ENCODE measurements at places on chromosomes 4 and X.

GRCh38 chrX:41022566-41022965 is 62.7 kb upstream of the USP9X start:
- no peak for DNase-seq

DNA sequence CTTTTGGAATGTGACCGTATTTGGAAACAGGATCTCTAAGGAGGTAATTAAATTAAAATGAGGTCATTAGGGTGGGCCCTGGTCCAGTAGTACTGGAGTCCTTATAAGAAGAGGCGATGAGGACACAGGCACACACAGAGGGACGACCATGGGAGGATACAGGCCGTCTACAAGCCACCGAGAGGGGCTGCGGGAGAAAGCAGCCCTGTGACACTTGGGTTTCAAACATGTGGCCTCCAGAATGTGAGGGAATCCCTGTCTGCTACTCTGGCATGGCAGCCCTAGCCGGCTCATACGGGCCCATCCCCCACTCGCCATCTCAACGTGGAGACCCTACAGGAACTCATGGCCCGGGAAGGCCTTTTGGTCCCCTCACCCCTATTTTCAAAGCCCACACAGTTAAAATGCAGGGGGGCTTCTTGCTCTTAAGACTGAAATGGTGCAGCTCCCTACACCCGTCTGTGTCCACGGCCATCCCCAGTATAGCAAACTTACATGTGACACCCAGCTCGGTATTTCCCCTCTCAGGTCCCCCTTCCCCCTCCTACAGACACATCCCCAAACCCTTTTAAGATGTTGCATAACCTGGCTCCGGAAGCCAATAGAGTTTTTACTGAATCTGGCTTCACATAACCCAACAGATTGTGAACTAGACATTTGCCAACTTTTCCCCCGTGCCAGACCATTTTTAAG is 124.1 kb upstream of the TBL1X start:
- DNase-seq, result no peak

DNA sequence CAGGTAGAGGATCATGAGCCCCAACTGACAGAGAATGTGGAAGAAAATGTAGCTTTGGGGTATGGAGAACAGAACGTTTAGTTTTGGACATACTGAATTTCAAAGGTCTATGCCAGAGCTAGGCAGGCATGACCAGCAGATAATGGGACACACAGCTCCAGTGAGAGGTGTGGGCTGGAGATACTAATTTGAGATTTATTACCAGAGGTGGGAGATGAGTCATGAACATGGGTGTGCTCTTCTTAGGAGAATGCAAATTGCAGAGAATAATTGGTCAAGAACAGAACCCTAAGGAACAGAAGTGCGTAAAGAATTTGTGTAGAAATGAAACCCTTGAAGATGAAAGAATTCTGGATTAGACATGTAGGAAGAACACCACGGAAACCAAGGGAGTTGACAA is 125.2 kb downstream of the PACRGL start:
- DNase-seq, result no peak

DNA sequence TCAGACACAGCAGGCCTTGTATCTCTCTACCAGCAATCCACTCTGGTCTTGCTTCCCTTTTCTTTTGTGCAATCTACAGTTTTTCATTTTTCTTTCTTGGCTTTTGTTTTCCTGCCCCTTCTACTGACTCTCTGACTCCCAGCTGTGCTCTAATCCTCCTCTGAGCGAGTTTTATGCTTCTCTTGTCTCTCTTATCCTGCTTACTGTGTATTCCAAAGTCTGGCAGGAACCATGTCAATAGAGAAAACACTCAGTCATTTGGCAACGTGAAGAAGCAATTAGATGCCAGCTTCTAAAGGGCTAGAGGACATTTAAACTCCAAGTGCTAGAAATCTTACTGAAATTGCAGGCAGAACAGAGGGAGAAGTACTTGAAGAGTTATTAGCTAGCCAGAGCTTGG is 984.6 kb upstream of the TENM3 start:
- peak; percentile 19 for DNase-seq

DNA sequence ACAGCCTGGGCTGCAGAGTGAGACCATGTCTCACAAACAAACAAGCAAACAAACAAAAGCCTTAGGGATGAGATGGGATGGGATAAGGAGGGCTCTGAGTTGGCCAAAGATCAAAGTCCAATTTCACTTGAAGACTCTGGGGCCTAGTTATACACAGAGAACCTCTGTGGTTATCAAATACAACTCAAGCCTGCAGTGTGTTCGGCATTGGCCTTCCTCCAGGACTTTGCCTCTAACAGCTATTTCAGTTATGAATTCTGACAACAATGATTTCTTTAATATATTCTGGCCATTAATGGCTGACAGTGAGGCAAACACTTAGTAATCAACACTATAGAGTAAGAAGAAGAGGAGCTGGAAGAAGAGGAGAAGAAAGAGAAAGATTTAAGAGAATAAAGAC is 171.1 kb downstream of the PDGFRA start:
- no peak for DNase-seq

DNA sequence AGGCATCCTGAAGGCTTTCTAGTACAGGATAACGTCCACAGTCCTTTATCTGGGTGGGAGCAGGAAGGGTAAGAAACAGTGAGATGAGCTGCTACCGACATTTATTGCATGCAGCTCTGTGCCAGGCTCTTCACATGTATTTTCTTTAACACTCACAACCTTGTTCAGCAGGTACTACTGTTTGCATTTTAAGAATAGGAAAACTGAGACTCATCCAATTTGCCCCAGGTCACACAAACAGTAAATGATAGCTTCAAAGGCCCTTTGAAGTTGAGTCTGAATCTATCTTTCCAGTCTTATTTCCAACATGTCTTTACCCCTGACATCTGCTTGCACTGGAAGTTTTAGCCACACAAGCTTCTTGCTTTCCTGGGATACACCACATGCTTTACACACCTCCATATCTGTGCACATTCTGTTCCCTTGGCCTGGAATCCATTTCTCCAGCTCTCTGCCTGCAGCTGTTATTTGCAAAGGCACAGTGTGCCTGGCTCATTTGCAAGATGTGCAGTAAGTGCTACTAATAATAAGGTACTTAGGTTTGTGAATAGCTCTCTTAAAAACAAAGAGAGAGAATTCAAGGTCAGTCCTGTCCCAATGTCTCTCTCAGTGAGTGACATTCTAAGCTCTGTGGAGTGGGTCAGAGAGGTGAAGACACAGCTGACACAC is 61.2 kb downstream of the METTL14 start:
- DNase-seq, result peak; percentile 5

DNA sequence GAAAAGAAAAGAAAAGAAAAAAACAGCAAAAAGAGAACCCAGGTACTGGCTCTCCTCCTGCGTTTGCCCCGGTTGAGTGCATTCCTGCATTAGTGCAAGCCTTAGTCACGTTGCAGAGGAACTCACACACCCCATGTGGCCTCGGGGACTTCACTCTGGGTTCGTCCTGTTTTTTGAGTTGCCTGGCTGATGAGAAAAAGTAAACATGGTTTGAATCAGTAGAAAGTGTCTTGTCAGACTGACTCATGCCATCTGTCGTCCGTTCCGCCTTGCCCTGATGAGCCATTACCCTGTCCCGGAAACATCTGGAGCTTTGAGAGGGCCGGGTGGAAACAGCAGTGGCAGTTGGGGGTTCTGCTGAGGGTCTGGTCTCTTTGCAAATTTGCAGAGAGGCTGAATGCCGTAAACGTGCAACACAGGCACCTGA is 16.3 kb downstream of the CD99 start:
- no peak for DNase-seq

DNA sequence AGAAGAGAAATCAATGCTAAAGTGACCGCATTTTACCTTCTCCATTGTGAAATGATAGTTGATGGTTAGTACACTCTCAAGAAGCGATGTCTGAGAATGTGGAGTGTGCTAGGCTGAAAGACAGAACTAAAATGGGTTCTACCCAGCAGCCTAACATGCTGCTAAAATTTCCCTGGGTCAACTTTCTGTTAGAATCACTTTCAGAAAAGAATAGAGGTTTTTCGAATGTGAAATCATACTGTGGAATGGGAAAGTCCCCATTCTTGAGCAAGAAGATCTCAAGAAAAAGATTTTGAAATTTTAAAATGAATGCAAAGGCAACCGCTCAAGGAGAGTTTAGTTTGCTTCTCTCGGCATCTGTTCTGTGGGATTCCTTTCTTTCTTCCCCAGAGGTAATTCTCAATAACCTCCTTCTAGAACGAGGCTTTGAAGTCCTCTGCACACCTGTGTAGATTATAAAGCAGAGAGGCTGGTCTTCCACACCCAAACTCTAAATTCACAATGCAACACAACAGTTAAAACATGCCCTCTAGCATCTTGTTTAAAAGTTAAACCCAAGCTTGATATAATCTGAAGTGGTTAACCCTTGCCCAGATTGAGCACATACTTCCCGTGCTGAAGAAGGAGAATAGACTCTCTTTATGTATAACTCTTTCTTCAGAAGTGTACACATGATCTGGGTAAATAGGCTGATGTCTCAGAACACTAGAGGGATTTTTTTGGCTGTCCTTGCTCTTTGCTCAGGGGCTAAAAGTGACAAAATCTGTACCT is 208.7 kb upstream of the KLF3 start:
- no peak for DNase-seq

DNA sequence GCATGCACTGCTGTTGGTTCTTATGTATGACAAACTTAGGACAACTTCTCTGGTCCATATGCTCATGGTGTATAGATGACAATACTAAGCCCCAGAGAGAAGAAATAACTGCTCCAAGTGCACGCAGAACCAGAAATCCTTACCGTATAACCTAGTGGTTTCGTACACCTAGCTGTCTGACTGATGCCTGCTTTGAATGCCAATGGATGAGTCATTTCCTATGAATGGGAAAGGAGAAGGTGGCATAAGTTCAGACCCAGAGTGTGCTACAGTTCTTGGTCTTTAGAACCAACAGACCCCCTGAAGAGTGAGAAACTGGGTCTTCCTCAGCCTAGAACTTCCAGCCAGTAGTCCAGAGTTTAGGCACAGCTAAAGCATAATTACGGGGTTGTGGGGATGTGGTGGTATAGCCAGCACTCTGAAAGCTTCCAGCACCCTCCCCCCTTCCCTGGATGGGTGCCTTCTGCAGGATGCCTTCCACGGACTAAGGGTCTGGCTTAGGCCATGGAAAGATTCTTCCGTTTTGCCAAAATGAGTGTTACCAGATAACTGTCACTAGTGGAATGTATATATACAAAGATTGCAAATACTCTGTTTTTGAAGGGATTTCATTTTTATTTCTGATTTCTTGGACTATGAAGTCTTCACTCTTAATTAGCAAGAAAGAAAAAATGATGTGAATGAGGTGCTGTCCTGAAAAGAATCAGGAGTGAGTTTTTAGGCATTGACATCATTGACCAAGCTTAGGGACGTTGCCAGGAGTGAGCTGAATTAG is 84.6 kb upstream of the PACRGL start:
- no peak for DNase-seq

GRCh38 chrX:130343411-130343810 is 3.7 kb downstream of the SLC25A14 start:
- no peak for DNase-seq

- no peak for DNase-seq
Measured at GRCh38 chr4:185730387-185730786, 81.6 kb downstream of the SORBS2 start.

- no peak for DNase-seq
Measured at GRCh38 chr4:173346074-173346473, 11.9 kb upstream of the HMGB2 start.

GRCh38 chrX:80334583-80334982 is 85.7 kb upstream of the TENT5D start:
- DNase-seq, result no peak

DNA sequence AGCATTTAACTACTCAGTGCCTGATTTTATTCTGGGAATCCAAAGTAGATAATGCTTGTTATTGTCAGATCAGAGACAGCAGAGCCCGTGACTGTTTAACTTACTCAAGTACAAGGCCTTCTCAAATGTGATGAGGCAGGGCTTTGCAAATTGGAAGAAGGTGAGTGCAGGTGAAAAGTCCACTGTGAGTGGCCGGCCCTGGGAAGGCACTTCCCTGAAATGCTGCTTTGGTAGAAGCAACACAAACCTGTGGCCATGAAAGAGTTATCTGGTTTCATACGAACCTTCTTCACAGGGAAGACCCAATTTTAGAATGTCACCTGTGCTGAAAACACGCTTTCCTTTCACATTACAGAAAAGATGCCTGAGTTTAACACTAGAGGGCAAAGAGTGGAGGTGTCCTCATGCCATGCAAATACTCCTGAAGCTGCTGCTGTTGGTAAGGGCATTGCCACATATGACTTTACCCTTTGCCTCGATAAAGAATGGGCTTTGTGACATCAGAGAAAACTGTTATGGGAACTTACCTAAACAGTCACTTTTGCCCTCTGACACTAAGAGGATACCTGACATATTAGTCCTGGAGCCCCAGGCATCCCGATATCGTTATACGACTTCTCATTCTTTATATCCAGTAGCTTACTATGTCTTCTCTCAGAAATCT is 8.0 kb downstream of the PPARGC1A start:
- DNase-seq, result no peak

- DNase-seq, result no peak
Measured at GRCh38 chrX:72169008-72169728, 12.4 kb upstream of the PIN4 start.

DNA sequence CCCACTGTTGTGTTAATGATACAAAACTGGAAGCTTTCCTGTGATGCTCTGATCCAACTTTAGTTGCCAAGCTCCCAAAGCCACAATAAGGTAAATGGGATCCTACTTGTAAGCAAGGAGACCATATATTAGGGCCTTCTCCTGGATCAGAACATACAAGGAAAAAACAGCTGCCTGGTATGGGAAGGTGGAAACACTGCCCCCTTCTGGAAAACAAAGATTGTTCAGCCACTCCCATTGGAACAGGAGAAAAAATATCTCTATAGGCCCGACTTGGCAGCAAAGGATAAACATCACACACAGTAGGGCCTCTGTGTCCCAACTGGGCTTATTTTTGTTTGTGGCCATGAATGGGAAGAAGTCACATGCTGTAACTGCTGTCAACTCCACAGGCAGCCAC is 166.5 kb downstream of the TBX22 start:
- no peak for DNase-seq

- DNase-seq, result no peak
Measured at GRCh38 chrX:46750889-46751288, 8.0 kb downstream of the SLC9A7 start.

DNA sequence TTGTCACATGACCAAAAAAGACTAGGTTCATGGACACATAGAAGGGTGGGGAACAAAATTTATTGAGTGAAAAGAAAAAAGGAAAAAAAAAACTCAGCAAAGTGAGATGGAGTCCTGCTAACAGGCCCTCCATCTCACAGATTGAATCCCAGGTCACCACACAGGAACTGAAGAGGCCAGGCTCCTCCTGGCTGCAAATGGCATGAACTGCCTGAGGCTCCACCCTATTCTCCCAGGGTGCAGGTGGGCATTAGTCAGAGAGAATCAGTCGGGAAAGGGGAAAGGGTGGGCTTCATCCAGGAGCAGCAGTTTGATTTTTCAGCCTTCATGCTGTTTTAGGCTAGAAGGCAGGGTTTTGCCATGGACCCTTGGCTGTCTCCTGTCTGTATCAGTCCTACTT is 128.5 kb upstream of the GRID2 start:
- DNase-seq, result no peak
